ENCODE measurements at places on chromosomes 1 and 21. TPM values are rescaled to one million over a fixed set of nuclear protein-coding genes. Genes with fewer than 3 reads are reported as not detected.

MYOG gene
- not detected for polyA plus RNA-seq

SNAP47 gene
- polyA plus RNA-seq = 39.4 TPM

FOXO6 gene
- polyA plus RNA-seq = not detected

ANXA9 gene
- 0.16 TPM for polyA plus RNA-seq

KLF17 gene
- 0.14 TPM for polyA plus RNA-seq

FAM163A gene
- not detected for polyA plus RNA-seq

DNA sequence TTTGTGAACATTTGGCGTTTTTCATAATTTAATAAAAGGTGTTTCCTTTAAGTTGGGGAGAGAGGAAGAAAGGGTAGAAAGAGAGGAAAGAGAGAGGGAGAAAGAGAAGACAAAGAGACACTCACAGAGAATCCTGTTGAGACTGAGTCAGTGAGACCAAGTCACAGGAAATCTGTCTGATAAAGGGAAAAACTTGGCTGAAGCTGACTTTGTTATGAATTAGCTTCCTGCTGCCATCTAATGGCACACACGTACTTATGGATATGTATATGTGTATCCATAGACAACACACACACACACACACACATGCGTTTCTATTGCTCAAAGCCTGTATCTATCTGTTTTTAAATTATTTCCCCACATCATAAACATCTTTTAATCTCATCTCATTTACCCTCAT is 42.5 kb upstream of the DISC1 start:
- peak; percentile 82 for DNase-seq

DNA sequence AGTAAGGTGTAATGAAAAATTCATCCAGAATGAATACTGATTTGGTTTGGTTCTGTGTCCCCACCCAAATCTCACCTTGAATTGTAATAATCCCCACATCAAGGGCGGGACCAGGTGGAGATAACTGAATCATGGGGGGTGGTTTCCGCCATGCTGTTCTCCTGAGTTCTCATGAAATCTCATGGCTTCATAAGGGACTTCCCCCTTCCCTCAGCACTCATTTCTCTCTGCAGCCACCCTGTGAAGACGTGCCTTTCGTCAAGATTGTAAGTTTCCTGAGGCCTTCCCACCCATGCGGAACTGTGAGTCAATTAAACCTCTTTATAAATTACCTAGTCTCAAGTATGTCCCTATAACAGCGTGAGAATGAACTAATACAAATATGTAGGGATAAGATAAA is 5.5 kb upstream of the SYNJ1 start:
- no peak for DNase-seq

- no peak for DNase-seq
Measured at GRCh38 chr1:33319186-33319948, 1.5 kb downstream of the A3GALT2 start.

DNA sequence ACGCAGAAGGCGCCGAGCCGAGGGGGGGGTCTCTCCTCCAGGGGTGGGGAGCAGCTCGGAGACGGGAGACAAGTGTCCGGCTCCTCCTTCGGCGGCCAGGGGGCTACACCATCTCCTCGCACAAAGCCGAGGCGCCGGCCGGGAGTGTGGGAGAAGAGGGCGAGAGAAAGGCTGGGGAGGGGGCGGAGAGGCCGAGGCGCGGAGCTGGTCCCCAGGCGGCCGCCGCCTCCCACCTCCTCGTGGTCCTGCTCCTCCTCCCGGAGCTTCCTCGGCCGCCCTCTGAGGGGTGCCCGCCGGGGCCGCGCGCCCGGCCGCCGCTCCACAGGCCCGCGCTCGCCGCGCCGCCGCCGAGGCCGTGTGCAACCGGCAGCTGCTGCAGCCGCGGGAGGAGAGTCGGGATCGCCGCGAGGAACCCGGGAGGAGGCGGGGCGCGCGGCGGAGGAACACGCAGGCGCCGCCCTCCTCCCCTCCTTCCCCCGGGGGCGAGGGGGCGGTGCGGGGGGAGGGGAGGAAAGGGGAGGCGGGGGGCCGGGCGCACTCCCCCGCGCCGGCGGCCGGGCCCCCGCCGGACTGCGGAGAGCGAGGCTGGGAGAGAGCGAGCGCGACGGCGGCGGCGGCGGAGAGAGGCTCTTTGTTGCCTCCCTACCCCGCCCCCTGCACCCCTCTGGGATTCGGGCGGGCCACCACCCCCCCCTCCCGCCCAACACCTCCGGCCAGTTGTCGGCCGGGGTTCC is at the start of gene ENAH:
Gene ENAH (minus strand): TSS at position 395 of the 734 bp plus-strand sequence. CDS start 433 bp downstream, outside the sequence.
- DNase-seq = peak; percentile 76

GRCh38 chr21:45848331-45848730 is 133.2 kb upstream of the COL6A1 start:
- no peak for DNase-seq

GRCh38 chr1:7249516-7249915 is 464.3 kb downstream of the CAMTA1 start:
- DNase-seq = no peak

DNA sequence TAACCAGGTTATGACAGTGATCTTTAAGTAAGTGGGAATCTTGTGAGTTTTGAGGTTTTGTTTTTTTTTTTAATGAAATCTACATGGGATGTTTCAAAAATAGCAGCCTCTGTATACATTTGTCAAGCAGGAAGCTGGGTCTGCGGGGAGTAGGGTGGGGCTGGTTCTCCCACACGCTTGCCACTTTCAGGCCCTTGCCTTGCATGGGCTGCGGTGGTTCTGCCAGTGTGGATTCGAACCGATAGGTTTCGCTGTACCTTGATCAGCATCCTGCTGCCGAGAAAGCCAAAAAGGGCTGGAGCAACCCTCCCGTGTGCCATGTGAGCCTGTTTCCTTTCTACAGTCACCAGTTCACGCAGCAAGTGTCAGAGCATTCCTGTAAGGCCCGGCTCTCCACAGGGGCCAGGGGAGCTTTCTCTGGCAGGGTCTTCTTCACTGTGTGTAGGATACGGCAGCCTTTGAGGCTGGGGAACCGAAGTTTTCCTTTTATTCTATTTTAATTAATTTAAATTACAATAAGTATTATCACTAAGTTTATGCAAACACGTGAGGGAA is 79.2 kb upstream of the SAMD11 start:
- no peak for DNase-seq

DNA sequence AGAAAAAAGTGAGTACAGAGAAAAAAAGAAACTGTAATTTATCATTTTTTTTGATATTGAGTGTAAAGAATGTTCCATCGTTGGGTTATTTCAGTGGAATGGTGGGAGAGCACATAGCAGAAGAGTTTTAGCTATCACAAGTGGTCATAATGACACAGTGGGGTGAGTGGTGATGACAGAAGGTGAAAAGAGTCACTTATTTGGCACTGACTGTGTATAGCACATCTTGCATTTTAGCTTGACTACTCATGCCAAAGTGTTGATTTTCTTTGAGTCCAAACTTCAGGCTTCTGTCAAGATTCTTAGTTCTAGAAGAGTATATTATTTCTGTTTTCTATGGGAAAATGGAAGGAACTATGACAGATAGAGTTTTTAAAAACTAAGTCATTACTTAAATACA is 261.2 kb downstream of the GRIK1 start:
- no peak for DNase-seq

GRCh38 chr21:32565856-32566465 is 19.4 kb downstream of the TCP10L start:
- DNase-seq = peak; percentile 48

DNA sequence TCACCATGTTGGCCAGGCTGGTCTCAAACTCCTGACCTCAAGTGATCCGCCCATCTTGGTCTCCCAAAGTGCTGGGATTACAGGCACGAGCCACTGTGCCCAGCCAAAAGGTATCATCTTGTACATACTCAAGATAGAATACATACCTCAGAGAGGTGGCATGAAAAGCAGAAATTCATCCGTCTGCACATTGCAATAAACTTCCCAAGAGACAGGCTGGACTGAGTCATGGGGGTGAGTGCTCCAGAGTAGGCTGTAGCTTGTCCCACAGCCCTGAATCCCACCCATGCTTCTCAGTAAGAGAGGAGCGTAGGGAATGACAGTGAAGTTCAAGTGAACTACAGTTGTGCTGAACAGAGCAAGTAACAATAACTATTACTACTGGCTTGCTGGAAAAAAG is 19.7 kb downstream of the TOR3A start:
- no peak for DNase-seq

GRCh38 chr1:115190540-115191170 is 101.4 kb upstream of the TSPAN2 start:
- peak; percentile 58 for DNase-seq

GRCh38 chr1:246035060-246035541 is 472.0 kb downstream of the SMYD3 start:
- DNase-seq = peak; percentile 23

DNA sequence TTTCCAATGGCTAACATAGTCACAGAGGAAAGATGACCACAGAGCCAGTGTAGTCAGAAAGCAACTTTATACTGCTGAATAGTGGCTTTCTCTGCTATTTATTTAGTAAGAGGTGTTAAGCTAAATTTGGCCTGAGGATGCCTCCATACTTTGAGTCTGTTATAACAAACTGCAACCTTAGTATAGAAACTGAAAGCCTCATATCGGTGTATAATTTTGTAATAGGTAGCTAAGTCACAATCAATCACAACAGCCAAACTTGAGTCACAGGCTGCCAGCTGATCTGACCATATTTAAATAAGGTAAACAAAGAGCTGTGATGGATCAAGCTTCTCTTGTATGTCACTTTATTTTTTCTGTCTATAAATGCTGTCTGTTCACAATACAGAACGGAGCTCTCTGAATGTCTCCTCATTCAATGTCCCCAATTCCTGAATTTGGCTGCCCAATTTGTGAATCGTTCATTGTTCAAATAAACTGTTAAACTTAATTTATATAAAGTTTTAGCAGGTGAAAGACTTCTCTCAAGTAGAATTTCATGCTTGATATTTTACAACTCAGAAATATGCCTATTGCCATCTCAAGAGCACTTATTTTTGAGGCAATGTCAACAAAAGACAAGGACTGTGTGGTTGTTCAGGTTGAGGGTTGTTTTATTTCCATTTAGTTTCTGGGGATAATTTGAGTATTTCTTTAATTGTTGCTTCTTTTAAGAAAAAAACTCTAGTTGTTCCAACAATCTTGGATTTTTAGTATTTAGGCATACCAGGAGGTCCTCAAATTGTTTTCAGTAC is 339.7 kb upstream of the B3GALT2 start:
- DNase-seq = no peak

GRCh38 chr1:162029157-162029556 is 5.5 kb upstream of the OLFML2B start:
- no peak for DNase-seq

- peak; percentile 54 for DNase-seq
Measured at GRCh38 chr1:224631462-224632115, 15.5 kb downstream of the CNIH3 start.

DNA sequence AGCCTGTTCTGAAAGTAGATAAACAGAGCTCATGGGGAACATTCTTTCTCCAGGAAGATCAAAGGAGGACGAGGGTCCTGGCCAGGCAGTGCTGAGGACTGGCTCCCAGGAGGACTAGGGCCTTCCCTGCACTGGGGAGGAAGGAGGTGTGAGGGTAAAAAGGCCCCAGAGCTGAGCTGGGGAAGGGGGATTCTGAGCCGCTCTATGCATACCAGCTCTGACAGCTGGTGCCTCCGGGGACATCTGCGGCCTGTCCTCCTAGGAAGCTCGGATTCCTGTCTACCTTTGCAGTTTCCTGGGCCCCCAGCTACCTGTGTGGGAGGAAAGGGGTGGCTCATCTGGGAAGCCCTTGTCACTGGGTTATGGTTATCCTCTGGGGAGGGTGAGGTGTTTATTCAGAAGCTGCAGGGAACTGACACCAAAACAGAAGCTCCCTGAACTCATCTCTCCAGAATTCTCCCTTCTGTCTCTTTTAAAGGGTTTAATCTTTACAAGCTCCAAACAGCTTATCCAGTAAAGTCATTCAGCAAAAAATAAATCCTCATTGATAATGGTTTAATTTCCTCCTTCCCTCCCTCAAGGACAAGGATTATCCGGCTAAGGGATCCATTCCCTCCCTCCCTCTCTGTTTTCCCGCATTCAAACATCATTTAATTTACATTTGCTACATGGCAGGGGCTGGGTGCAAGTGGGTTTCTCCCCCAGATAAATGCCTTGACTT is 31.0 kb downstream of the NENF start:
- no peak for DNase-seq

GRCh38 chr1:67557696-67558448 is 127.1 kb upstream of the GADD45A start:
- no peak for DNase-seq

GRCh38 chr1:226629896-226630550 is 81.5 kb downstream of the STUM start:
- no peak for DNase-seq

GRCh38 chr1:109579491-109579890 is 31.1 kb downstream of the GNAI3 start:
- DNase-seq = peak; percentile 28

GRCh38 chr1:11784993-11785769 is 20.6 kb downstream of the MTHFR start:
- peak; percentile 21 for DNase-seq

GRCh38 chr21:31781737-31782136 is 49.8 kb upstream of the SCAF4 start:
- DNase-seq = peak; percentile 53

- no peak for DNase-seq
Measured at GRCh38 chr1:69569576-69570328, 2.0 kb downstream of the LRRC7 start.

DNA sequence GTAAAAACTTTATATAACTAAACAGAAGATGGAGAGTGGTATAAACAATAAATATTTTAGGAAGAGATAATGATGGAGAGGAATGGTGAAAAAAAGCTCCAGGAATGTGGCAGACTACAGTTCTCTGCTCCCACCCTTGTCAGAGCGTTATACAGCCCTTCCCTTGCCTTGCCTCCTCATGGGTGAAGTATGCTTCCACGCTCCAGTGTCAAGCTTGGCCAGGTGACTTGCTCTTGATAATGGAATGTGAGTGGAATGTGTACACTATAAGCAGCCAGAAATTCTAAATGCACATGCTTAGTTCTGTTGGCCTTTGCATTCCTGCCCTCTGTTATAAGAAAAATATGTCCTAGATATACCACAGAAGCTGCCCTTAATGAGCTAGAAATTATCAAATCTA is 24.7 kb upstream of the POGK start:
- peak; percentile 37 for DNase-seq

DNA sequence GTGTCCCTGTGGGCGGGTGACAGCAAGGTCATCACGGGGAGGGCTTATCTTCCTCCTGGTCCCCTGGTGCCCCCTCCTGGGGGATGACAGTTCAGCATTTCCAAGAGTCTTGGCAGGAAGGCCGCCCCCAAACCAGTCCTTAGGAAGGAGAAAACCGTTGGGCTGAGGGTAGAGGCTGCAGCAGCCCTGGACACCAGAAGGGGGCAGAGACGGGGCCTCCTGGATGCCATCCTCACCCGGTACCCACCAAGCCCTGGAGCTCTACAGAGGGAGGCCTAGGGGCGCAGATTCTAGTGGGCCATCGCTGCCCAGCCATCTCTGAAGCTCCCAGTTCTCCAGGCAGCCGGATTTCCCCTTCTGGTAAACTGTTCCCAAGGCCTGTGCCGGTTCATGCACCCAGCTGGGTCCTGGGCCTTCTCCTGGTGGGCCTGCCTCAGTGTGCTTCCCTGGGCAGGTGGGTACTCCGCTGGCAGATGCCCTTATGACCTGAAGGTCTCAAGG is 14.8 kb upstream of the ZNF669 start:
- no peak for DNase-seq

GRCh38 chr1:171849245-171849898 is 8.1 kb downstream of the DNM3 start:
- no peak for DNase-seq
